ENCODE measurements at places on chromosomes 5 and 9.

GRCh38 chr5:146607659-146608332 lies 91.8 kb upstream of the GPR151 start:
- no peak for DNase-seq

GRCh38 chr5:17802256-17802655 lies 168.0 kb downstream of the TAF11L14 start:
- DNase-seq, result no peak

- no peak for DNase-seq
Measured at GRCh38 chr5:57681942-57682341, 199.3 kb upstream of the ACTBL2 start.

DNA sequence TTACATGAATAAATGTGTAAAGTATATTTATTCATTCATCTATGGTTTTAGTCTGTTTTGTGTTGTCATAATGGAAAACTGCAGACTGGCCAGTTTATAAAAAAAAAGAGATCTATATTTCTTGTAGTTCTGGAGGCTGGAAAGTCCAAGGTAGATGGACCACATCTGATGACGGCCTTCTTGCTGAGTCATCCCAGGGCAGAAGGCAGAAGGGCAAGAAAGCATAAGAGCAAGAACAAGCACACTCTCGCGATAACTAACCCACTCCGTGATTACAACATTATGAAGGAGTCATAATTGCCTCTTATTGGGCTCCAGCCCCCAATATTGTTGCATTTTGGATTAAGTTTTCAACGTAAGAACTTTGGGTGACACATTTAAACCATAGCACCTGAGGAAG lies 180.4 kb upstream of the DAB2 start:
- no peak for DNase-seq

GRCh38 chr5:3660630-3661029 lies 65.0 kb downstream of the IRX1 start:
- DNase-seq, result no peak

- peak; percentile 71 for DNase-seq
Measured at GRCh38 chr5:76325876-76326491, 77.1 kb upstream of the IQGAP2 start.

DNA sequence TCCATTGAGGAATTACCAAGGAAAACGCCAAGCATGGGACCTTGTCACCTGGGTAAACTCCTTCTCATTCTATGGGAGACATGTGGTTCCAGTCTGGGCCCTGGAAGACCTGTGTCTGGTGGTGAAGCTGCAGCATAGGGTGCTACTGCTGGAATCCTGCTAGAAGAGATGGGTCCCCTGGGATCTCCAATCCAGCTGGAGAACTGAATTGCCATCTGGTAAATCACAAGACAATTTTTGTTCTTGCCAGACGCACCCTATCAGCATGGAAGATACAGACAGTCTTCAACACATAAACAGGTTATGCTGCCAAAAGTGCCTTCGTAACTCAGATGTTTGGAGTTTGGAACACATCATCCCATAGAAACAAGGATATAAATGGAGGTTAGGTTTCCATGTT lies 424.0 kb upstream of the BRINP1 start:
- DNase-seq, result no peak

All from activated CD4-positive, alpha-beta T cell treated with anti-CD3 and anti-CD28 coated beads, Interleukin-10, Interleukin-2, amounts not matched to agents 100 ng/mL and 50 ng/mL, durations not matched to agents 16 hours and 8 hours (primary cell).